COR-L47 (cell line): ENCODE measurements at places on chromosomes 6 and 20.

GRCh38 chr6:133241901-133242636 lies 912 bp downstream of the EYA4 start:
- DNase-seq, result no peak

DNA sequence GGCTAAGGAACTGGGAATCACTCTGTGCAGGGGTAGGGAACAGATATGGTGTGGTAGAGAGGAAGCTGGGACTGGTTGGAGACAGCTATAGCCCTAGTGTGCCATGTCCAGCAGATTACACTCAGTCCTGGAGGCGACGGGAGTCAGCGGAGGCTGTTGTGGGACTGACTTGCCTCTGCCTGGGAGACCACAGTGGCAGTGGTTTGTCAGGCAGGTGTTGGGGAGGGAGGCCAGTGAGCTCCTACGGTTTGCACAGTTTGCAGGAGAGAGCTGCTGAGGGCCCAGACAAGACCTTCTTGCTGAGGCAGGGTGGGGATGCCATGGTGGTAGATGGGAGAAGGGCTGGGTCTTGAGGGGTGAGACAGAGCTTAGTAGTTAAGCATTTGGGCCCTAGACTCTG lies 4.9 kb downstream of the PLCG1 start:
- no peak for DNase-seq

DNA sequence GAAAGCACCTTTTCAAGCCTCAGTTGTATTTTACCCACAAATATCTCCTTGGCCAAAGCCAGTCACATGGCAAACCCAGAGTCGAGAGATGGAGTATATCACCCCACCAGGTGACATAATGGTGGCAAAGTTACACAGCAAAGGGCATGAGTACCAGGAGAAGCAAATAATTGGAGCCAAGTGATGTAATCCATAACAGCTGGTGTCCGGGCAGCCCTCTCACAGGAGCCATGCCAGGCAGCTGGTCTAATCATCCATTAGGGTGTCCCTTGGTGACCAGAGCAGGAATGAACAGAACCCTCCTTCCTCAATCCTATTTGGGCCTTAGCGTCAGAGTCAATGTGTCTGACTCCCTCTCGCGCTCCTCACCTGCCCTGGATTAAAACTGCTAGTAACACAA lies 272.1 kb downstream of the LRFN2 start:
- peak; percentile 7 for DNase-seq

DNA sequence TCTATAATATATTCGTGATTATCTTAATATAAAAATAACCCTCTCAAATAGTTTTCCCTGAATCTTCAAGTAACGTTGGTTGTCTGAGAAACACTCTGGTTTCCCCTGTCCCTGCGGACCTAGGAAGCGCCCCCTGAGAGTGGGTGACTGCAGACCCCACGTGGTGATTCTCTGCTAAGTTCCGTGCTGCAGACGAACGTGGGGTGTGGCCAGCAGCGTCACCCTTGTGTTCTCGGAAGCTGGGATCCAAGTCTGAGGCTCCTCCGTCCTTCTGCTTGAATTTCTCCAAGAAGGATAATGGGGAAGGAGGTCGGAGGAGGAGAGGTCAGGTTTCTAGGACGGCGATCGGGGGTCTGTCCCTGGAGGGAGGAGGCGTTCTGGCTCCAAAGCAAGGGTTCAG lies 16.6 kb upstream of the MAP1LC3A start:
- DNase-seq, result no peak
